ENCODE measurements at places on chromosomes 5 and 9.

- DNase-seq, result no peak
Observed at GRCh38 chr5:157204765-157205164, 24.1 kb downstream of the ITK start.

- no peak for DNase-seq
Observed at GRCh38 chr5:99441235-99441634, 512.4 kb upstream of the CHD1 start.

- no peak for DNase-seq
Observed at GRCh38 chr9:95107001-95107749, 210.3 kb downstream of the FANCC start.

GRCh38 chr5:127425868-127426267 is 91.6 kb upstream of the PRRC1 start:
- DNase-seq, result no peak

DNA sequence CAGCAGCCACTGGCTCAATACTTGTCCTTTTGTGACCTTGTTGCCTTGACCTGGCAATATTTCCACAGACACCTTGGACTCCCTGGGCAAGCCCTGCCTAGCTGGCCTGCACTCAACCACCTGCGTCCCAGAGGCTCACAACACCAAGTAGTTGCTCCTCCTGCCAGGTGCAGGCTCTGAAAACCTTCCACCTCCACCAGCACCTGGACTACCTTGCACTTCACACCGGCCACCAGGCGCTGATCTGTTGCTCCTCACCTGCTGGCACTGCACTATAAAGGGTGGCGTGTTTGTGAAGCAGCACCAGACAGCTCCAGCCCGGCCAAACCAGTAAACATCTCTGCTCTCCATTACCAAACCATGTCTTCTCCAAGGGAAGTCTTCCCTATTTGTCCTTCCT is 997.7 kb downstream of the PTPRD start:
- no peak for DNase-seq

- no peak for DNase-seq
Observed at GRCh38 chr5:139574641-139575312, 13.6 kb downstream of the UBE2D2 start.

DNA sequence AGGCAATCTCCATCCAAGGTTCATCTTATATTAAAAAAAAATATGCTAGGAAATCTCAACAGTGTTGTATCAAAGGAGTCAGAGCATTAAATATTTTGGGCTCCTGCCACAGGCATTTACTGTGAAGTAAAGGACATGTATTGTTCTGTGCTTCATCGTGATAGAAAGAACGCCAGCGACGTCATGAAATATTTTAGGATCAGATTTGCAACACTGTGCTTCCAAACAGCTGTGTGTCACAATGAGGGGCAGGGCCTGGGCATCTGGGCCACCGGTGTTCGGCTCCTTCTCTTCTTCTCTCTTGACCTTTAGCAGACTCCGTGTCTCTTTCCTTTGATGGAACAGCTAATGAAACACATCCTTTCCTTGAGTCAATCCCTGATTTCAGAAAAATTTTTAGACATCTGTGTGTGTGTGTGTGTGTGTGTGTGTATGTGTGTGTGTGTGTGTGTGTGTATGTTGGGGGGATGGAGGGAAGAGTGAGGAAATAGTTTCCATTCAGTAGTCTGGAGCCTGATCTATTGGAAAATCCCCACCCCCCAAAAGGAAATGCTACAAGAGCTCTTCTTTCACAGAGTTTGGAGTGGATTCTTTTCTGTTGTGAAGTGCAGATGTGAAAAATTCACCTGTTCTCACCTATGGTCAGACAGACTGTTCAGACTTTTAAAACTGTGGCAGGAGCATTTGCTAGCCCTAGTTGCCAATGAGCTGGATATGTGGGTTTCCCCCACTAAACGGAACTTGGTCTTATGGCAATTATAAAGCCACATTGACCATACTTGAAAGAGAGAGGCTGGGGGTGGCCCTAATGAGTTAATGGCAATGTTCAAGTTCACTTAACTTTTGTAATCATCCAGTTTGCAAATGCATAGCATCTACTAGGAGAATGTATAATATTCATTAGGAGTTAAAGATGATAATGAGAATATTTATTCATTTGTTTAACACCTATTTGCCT is 18.1 kb upstream of the TNC start:
- DNase-seq, result no peak

GRCh38 chr9:79129865-79130480 is 441.8 kb upstream of the TLE4 start:
- DNase-seq, result no peak

DNA sequence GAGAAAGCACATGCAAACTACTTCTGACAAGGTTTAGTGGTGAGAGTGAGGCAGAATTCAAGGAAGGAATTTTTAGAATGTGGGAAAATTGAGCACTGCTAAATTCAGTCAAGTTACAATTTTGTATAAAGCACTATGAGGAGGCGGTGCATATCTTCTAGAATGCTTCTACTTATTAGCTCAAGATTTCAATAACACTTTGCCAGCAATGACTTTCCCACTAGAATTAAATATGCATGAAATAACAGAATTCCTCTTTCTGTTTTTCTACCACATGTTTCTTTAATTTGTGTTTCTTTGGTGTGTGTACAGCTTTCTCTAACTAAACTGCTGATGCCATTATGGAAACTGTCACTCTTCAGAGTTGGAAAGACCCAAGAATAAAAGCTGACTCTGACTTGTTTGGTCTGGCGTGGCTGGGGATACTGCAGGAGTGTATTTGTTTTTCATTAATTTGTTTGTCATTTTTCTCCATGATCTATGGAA is 163.5 kb downstream of the ARSB start:
- DNase-seq, result no peak

DNA sequence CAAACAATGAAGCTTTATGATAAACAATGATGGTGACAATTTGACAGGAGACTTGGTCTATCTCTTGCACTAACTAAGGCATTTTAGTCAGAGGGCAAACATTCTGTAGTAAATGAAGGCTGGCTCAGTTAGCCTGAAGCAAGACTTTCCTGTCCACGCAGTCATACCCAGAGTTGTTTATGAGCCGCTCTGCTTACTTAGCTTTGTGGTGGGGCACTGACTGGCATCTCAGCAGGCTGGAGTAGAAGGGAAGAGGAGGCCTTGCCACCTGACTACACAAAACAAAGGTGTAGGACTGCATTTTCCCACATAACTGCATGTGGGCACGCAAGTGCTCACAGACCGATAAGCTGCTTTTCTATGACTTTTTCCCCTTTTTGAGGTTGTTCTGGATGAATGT is 133.7 kb upstream of the EPB41L4A start:
- no peak for DNase-seq

- no peak for DNase-seq
Observed at GRCh38 chr9:130766021-130766926, 68.8 kb upstream of the ABL1 start.

DNA sequence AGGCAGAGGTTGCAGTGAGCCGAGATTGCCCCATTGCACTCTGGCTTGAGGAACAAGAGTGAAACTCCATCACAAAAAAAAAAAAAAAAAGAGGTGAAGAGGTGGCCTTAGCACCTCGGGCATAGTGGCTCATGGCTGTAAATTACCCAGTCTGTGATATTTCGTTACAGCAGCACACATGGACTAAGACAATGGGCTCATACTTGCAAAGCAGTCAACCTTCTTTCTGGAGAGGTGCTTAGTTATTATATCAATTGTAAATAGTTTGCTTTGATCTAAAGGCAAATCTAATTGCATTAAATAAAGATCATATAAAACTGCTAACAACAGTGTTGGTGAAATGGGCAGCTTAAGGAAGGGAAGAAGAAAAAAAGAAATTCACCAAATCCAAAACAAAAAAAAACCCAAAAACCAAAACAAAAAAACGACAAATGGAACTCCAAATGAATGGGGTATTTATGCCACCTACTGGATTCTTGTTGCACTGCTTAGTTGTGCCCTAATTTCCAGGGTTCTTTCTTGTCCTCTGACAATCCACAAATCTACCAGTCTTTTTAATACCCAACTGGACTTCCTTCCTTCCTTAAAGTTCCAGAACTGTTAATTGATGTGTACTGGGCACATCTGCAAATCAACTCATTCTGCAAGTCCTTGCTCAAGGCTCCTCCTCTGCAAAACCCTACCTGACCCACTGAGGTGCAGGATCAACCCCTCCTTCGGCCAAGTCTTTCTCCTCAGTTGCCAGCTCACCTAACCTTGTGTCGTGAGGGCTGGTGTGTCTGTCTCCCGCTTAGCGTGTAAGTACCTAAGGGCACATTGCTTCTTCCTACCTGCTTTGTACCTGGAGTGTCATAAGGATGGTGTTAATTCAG is 35.0 kb upstream of the DMRT1 start:
- DNase-seq, result no peak

DNA sequence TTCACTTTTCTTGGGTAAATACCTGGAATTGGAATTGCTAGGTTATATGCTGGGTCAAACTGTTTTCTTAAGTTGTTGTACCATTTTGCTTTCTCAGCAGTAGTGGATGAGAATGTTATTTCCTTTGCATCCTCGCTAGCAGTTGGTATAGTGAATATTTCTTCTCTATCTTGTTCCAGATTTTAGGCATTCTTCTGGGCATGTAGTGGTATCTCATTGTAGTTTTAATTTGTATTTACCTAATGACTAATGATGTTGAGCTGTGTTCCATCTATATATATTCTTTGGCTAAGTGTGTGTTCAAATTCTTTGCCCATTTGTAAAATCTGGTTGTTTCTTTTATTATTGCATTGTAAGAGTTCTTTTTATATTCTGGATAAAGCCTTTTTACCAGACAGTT is 333.3 kb downstream of the MAT2B start:
- no peak for DNase-seq

- no peak for DNase-seq
Observed at GRCh38 chr5:61626639-61627282, 294.7 kb downstream of the ZSWIM6 start.

GRCh38 chr5:14495301-14495700 is 86.3 kb upstream of the OTULINL start:
- no peak for DNase-seq

DNA sequence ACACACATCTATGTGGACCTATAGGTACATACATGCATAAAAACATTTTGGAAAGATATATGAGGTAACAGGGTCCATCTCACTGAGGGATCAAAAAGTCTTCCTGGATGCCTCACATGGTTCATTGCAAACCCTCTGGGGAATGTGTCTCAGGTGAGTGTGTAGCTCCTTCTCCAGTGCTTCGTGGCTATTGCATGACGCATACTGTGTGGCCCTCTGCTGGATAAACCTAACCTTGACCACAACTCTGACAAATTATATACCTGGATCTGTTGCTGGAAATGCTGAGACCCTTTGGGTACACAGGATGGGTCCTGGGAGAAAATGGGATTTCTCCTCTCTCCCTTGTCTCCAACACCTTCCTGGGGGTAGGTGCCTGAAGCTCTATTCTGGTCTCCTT is 91.9 kb downstream of the JAKMIP2 start:
- DNase-seq, result no peak

DNA sequence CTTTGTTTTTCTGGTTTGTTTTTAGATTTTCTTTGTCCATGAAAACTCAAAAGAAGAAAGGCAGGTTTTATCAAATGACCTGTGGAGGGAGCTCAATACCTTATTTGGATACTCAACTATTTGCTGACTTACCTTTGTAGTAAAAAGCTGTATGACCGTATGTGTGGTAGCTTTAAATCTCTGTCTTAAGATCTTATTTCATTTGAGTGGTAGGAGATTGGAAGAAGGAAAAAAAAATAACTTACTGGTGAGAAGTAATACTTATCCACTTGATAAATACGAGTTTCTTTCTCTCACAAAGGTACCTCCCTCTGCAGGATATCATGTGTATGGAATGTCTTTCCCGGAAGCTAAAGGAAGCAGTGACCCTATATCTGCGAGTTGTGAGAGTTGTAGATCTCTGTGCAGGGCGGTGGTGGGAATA is 15.0 kb downstream of the FBXO38 start:
- DNase-seq, result no peak

GRCh38 chr9:81321551-81321950 is 367.8 kb downstream of the TLE1 start:
- no peak for DNase-seq

DNA sequence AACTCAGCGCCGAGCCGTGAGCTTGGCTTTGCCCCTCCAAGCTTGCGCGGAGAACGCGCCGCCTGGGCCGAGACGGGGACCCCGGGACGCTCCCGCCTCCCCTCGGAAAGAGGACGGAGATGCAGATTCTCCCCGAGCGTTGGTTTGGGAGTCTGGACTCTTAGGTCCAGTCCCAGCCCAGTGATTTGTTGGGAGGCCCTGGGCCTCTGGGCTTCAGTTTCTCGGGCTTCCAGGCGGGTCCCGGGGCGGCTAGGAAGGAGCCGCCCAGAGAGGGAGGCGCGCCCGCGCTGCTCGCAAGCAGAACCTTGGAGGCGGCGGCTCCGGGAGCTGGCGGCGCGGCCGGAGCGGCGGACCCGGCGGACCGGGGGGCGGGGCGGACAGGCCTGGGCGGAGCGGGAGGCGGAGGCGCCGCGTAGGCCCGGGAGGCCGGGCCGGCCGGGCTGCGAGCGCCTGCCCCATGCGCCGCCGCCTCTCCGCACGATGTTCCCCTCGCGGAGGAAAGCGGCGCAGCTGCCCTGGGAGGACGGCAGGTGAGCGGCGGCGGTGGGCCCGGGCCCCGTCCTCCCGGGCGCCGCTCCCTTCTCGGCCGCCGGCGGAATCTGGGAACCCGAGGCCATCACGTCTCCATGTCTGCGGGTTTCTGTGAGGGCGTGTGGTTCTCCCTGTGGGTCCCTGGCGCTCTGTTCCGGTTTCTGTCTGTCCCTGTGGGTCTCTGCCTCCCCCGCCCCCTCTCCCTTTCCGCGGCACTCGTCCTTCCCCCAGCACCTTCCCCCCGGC is at the start of gene B4GALT7:
Gene B4GALT7 (plus strand): TSS at position 402 of the 777 bp plus-strand sequence. CDS start 79 bp downstream, at position 481.
- DNase-seq, result peak; percentile 87

- no peak for DNase-seq
Observed at GRCh38 chr9:91896097-91896496, 53.9 kb downstream of the ROR2 start.

Measured in stimulated activated CD4-positive, alpha-beta T cell treated with anti-CD3 and anti-CD28 coated beads, TNF-alpha, amount 100 ng/mL, for 24 hours (primary cell).